Activated T-cell treated with anti-CD3 and anti-CD28 coated beads, Interleukin-2, amount 50 U/mL, for 72 hours (primary cell): ENCODE measurements at places on chromosomes 7 and 10.

DNA sequence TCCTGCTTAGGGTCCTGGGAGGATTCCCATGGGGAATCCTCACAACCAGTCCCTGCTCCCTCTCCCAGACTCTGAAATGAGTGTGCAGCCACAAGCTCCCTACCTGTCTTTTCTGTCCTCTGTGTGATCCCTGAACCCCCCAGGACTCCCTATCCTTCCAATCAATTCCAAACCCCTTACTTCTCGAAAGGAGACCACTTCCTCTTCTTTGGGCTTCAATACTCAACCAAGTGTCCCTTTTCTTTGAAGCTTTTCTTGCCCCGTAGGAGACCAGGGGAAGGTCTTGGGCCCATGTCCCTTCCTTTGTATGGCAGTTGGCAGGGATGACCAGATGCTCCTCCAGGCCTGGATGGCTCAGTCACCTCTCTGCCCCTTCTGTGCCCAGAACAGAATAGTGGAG is 1.7 kb downstream of the AEBP1 start:
- no peak for DNase-seq
- peak overlapping the region; percentile 65 for H3K4me3 ChIP-seq
- no peak overlapping the region for H3K27ac ChIP-seq
- no peaks in the 10 kb centered on the region for H3K27me3 ChIP-seq

DNA sequence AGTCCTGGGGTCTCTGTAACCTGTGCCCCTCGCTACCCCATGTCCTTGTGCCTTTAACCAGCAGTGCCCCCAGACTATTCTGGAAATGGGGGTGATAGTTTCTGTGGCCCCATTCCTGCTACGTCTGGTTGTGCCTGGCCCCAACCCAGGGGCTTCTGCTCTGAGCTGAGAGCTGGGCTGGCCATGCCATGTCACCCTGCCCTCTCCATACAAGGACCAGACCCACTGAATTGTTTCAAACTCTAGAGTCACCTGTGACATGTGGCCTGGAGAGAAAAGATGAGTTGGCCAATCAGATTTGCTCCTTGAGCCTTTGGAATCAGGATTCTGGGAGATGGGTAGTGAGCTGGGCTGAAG is 108.6 kb downstream of the GRK5 start:
- peaks cover 76% of the 10 kb centered on the region for H3K4me1 ChIP-seq
- H3K36me3 ChIP-seq: no peaks in the 10 kb centered on the region
- H3K27me3 ChIP-seq: peaks cover 10% of the 10 kb centered on the region
- DNase-seq: no peak
- H3K27ac ChIP-seq: no peak overlapping the region
- H3K4me3 ChIP-seq: peak overlapping the region; percentile 85

GRCh38 chr7:98418271-98418635 is 17.4 kb upstream of the BAIAP2L1 start:
- H3K36me3 ChIP-seq: no peaks in the 10 kb centered on the region
- no peak for DNase-seq
- peaks cover 10% of the 10 kb centered on the region for H3K27me3 ChIP-seq
- H3K27ac ChIP-seq: no peak overlapping the region

DNA sequence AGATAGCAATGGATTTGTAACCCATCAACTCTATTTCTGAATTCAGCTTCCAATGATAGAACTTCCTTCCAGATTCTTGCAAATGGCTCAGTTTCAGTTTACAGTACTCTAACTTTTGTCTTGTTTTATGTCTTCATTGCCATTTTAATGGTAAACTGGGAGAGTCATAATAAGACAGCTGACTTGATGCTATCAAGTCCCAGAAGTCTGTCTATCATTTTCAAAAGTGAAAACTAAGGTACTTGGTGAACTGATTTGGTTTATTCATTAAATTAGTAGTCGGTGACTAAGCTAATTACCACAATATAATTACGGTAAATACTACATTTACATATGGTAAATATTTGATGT is 25.0 kb downstream of the RTKN2 start:
- H3K4me3 ChIP-seq: peak overlapping the region; percentile 77
- H3K27ac ChIP-seq: peak overlapping the region; percentile 91
- H3K4me1 ChIP-seq: peaks cover 48% of the 10 kb centered on the region
- no peak for DNase-seq
- peaks cover 5% of the 10 kb centered on the region for H3K36me3 ChIP-seq

GRCh38 chr10:126099366-126099765 is 203.0 kb downstream of the FANK1 start:
- no peaks in the 10 kb centered on the region for H3K4me1 ChIP-seq
- no peak overlapping the region for H3K4me3 ChIP-seq
- no peak overlapping the region for H3K27ac ChIP-seq
- H3K36me3 ChIP-seq: no peaks in the 10 kb centered on the region
- H3K27me3 ChIP-seq: no peaks in the 10 kb centered on the region
